Dermis microvascular lymphatic vessel endothelial cell (primary cell): ENCODE measurements at places on chromosomes 13 and 19. TPM values are rescaled to one million over a fixed set of nuclear protein-coding genes. Genes with fewer than 3 reads are reported as not detected.

The MZT1 gene
- total RNA-seq: 9.4 and 12.7 TPM in 2 replicates

The ZNF560 gene
- total RNA-seq: under 0.01 TPM in 2 replicates

The ZNF723 gene
- not detected in 2 replicates for total RNA-seq

The MPND gene
- total RNA-seq: 5.8 and 8.7 TPM in 2 replicates

The RXFP2 gene
- not detected in 2 replicates for total RNA-seq

The IRGQ gene
- total RNA-seq: 18.5 and 28.3 TPM in 2 replicates

The ENOX1 gene
- total RNA-seq: 0.38 and 1.2 TPM in 2 replicates

The FFAR2 gene
- not detected in 2 replicates for total RNA-seq

The SHISA2 gene
- 1.8 and 4.0 TPM in 2 replicates for total RNA-seq

The LYL1 gene
- total RNA-seq: 25.4 and 43.5 TPM in 2 replicates

The FBXO27 gene
- 0.77 and 1.0 TPM in 2 replicates for total RNA-seq

The ZNF569 gene
- total RNA-seq: 4.7 and 5.8 TPM in 2 replicates

The COL4A1 gene
- 1,098 and 1,589 TPM in 2 replicates for total RNA-seq

The NRTN gene
- total RNA-seq: 0.13 and 0.51 TPM in 2 replicates

The KLK3 gene
- not detected in 2 replicates for total RNA-seq

The KCNN1 gene
- total RNA-seq: under 0.01 and 0.25 TPM in 2 replicates

The KIR3DL1 gene
- total RNA-seq: not detected in 2 replicates

The PTGIR gene
- not detected in 2 replicates for total RNA-seq

The SSC5D gene
- total RNA-seq: under 0.01 and 0.13 TPM in 2 replicates

The ZNF324 gene
- total RNA-seq: 8.9 and 12.4 TPM in 2 replicates

The ERICH6B gene
- not detected in 2 replicates for total RNA-seq

The RYR1 gene
- total RNA-seq: not detected in 2 replicates

The KLK6 gene
- total RNA-seq: not detected in 2 replicates

The PTPRH gene
- 0.13 TPM in 2 replicates for total RNA-seq

The PRR20C gene
- not detected in 2 replicates for total RNA-seq

The COL5A3 gene
- 0.13 and 0.25 TPM in 2 replicates for total RNA-seq

The HIPK4 gene
- total RNA-seq: under 0.01 TPM in 2 replicates

The TBXA2R gene
- total RNA-seq: 1.9 and 2.1 TPM in 2 replicates

The ONECUT3 gene
- total RNA-seq: not detected in 2 replicates

The FFAR1 gene
- not detected in 2 replicates for total RNA-seq

The OR7D2 gene
- under 0.01 and 0.25 TPM in 2 replicates for total RNA-seq

The CYP4F2 gene
- total RNA-seq: not detected in 2 replicates

The GTF2F2 gene
- total RNA-seq: 11.6 and 15.0 TPM in 2 replicates

The ZNF583 gene
- 1.9 and 2.8 TPM in 2 replicates for total RNA-seq
